ENCODE measurements at places on chromosomes 16 and 17.

DNA sequence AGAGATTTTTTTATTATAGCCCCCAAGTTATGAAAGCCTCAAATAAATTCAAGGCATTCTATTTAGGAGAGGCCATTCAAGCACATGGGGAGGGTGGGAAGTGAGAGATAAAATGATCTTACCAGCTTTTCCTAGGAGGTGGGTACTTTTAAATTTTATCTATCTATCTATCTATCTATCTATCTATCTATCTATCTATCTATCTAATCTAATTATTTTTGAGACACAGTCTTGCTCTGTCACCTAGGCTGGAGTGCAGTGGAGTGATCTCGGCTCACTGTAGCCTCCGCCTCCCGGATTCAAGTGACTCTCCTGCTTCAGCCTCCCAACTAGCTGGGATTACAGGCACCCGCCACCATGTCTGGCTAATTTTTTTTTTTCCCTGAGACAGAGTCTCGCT is 182.3 kb downstream of the PARN start:
- no peak for DNase-seq

DNA sequence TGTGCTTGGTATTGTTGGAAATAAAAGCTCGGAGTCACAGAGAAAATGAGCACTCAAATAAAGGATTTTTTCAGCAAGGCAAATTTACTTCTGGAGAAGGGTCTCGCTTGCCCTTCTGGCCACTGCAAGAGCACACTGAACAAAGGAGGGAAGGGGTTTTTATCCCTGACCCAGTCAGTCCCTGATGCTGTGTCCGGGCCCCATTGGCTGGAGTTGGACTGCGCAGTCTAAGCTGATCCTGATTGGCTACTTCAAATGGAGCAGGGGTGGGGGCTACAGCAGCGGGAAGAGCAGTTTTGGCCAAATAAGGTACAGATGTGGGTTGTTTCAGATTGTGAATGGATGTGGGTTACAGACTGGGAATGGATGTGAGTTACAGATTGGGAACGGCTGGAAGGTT is 4.3 kb upstream of the NLRP1 start:
- no peak for DNase-seq

DNA sequence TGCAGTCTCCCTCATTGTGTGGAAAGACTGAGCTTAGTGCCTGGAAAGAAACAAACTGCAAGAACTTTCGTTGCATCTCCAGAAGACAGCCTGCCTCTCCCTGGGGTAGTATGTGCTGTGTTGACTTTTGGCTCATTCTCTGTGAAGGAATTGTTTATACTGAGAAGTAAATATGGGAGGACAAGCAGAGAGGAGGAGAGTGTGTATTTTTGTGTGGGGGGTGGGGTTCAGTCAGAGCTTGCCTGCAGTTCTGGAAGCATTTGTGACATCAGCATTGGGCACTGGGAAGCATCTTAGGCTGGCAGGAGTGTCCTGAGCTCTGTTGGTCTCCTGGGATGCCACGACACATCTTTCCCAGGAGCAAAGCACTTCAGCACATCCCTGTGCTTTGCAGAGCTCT is 147.9 kb downstream of the HS3ST3B1 start:
- no peak for DNase-seq

GRCh38 chr16:622920-623280 is 7.9 kb upstream of the WFIKKN1 start:
- DNase-seq: no peak

DNA sequence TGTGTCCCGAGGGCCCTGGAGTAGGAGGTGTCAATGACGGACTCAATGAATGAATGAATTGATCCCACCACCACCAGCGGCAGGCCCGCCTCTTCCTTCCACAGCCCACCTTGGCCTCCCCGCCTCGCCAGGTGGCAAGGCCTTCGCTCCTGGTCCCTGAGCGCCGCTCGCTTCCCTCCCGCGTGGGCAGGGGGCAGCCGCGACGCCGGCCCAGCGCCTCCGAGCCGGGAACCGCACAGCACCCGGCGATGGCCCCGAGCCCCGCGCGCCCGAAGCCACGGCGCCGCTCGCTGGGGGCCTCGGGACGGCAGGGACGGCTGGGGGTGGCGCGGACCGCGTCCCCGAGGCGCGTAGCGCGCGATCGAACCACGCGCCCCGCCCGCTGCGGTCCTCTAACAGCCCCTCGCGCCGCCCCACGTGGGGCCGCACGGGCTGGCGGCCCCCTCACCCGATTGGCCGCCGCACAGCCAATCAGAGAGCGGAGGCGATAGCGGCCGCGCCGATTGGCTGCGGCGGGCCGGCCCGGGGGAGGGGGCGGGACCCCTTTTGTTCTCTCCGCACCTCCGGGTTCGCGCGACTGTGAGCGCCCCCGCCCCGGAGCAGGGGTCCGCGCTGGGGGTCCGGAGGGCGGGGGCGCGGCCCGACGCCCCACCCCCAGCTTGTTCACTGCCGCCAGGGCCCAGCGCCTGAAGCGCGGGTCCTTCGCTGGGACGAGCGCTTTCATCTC is 31.4 kb downstream of the ACTG1 start:
- peak; percentile 50 for DNase-seq

GRCh38 chr16:58678269-58678668 is 6.3 kb downstream of the SLC38A7 start:
- DNase-seq: no peak

DNA sequence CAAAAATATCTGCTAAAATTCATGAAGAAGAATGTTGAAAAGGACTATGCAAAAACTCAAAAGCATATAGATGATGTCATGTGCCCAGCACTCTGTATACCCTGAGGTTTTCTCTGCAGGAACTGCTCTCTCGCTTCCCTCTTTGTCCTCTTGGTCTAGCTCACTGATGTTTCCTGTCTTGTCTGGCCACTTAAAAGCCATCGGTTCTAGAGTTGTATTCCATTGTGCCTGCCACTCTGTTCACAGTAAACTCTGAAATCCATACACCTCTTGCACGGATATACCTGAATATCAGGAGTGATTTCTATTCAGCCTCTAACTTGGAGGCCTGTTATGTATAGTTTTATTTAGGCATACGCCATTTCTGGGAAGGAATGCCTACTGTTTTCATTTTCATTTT is 101.0 kb upstream of the CNTNAP4 start:
- DNase-seq: no peak

GRCh38 chr17:1611715-1612114 is 16.9 kb downstream of the SLC43A2 start:
- DNase-seq: no peak

DNA sequence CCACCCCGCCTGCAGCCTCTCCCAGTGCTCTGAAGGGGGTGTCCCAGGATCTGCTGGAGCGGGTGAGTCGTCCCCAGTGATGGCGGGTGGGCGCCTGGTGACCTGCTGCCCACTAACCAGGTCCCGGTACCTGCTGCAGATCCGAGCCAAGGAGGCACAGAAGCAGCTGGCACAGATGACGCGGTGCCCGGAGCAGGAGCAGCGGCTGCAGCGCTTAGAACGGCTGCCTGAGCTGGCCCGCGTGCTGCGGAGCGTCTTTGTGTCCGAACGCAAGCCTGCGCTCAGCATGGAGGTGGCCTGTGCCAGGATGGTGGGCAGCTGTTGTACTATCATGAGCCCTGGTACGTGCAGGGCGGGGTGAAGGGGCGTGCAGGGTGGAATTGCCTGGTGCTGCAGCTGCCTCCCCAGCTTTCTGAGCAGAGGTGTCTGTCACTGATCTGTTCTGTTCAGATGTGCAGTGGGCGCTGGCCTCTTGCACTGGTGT is 3.6 kb downstream of the CDT1 start:
- DNase-seq: no peak

GRCh38 chr16:1397779-1398178 is 16.7 kb downstream of the UNKL start:
- DNase-seq: no peak

GRCh38 chr16:66512272-66513110 is 37.4 kb downstream of the TK2 start:
- DNase-seq: no peak

DNA sequence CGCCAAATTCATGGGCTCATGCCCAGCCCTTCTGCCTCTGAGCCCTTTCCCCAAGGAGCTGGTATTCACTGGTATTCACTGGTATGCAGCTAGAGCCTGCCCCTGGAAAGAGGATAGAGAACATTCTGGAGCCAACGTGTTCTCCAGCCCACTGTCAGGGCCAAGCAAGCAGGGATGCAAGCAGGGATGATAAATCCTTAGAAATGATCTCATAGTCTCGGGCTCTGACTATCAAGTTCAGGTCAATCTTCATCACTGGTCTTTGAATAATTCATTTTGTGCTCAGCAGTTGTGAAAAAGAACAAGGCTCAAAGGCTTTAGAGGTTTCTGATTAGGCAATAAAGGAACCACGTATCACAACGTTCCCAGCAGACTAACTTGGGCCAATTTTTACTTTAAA is 57.3 kb downstream of the CACNG5 start:
- DNase-seq: no peak

- DNase-seq: no peak
These were observed 547.0 kb downstream of the MAF start for GRCh38 chr16:79053577-79053976.

- no peak for DNase-seq
These were observed 406.0 kb upstream of the MAF start for GRCh38 chr16:80006241-80007215.

DNA sequence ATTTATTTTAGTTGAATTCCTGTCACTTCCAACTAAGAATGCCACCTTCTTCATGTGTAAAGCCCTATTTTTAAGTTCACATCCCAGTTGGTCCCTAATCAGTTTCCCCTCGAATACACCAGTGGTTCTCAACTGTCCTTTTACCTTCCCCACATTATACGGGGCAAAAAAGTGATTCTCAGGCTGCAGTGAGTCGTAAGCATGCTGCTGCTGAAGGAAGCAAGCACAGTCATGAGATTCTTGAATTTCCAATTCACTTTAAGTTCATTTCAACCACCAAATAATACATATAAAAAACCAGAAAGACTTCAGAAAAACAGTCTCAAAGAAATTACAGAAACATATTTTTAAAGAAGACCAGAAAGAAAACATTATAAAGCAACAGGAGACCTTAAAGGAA is 47.9 kb downstream of the UBE2G1 start:
- no peak for DNase-seq

GRCh38 chr17:45863857-45864654 is 19.4 kb downstream of the SPPL2C start:
- no peak for DNase-seq

DNA sequence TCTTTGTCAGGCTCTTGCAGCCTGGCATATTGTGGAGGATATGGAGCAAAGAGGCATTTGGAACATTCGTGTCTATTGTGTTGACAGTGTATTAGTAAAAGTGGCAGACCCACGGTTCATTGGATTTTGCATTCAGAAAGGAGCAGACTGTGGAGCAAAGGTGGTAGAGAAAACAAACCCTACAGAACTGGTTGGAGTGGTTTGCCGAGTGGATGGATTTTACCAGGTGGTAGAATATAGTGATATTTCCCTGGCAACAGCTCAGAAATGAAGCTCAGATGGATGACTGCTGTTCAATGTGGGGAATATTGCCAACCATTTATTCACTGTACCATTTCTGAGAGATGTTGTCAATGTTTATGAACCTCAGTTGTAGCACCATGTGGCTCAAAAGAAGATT is 44.5 kb downstream of the EFCAB13 start:
- DNase-seq: no peak

- no peak for DNase-seq
These were observed 4.2 kb downstream of the PYCARD start for GRCh38 chr16:31198207-31198882.

GRCh38 chr17:9054126-9054975 is 33.0 kb downstream of the NTN1 start:
- no peak for DNase-seq

DNA sequence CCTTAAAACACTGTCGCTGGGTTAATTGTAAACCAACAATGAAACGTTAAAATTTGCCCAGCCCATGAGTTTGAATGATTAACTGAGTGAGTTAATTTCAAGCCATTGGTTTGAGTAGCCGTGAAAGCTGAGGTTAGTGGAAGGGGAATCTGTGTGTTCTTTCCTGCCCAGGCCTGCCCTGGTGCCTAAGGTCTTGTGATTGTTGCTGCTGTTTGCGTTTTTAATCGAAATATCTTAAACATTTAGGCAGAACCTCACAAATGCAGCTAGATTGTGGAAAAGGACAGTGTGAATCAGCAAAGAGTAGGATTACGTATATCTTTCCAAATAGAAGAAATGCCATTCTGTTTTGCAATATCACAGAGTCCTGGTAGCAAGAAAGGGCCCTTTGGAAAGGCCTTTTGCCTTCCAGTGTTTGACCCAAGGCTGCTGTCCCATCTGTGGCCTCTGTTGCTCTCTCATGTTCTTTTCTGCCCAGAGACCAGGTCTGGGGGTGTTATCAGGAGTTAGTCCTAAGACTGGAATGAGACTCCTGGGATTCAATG is 113.8 kb downstream of the MSI2 start:
- DNase-seq: no peak

- no peak for DNase-seq
These were observed 115.7 kb downstream of the BANP start for GRCh38 chr16:88066680-88067529.

DNA sequence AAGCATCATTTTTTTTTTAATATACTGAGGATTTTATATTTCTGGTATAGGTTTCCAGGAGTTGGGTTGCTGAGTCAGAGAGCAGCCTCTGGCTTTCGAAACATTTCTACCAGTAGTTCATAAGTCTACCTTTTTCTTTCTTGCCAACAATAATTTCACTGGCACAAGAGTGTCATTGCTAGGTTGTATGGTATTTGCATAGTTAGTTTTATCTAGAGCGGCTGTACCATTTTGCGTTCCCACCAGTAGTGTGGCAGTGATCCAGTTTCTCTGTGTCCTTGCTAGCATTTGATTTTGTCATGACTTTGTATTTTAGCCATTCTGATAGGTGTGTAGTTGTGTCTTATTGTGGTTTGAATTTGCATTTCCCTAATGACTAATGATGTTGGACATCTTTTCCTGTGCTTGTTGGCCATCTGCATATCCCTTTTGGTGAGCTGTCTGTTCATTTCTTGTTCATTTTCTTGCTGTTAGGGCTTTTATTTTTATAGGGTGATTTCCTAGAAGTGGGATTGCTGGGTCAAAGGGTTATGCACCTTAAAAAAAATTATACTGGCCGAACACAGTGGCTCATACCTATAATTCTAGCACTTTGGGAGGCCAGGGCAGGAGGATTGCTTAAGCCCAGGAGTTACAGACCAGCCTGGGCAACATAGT is 39.9 kb downstream of the SNX29 start:
- DNase-seq: no peak

- DNase-seq: no peak
These were observed 7.1 kb upstream of the PSMD3 start for GRCh38 chr17:39973496-39973895.

DNA sequence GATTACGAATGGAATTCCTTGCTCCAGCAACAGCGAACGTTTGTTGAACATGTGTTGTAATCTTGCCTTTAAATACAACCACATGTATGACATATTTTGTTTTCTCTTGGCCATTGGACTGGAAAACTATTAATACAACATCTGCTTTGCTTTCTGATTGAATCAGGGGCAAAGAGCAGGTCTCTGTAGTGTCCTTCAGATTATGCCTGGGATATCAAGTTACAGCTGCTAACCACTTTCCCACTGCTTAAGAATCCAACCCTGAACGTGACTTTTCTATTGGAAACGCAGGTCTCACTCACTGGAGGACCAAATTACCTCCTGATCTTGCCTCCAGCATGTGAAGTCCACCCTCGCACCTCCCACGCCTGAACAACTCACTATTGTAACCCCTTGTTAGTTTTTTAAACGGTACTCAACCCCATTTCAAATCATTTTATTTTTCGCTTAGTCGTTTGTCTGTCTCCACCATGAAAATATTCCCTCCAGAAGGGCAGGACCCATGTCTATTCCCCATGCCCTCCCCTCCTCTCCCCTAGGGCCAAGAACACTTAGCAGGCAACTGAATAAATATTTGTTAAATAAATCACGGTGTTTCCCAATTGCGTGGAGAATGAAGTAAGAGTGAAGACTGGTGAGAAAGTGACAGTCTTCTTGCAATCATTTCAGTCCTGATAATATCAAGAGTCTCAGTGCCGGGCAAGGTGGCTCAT is 57.4 kb upstream of the MRTFB start:
- DNase-seq: no peak
